M059J (cell line): ENCODE measurements at places on chromosomes 1 and 21. TPM values are rescaled to one million over a fixed set of nuclear protein-coding genes. Genes with fewer than 3 reads are reported as not detected.

The HPCA gene
- 0.07 TPM in 1 of 2 replicates, not detected in the other for total RNA-seq

The BLZF1 gene
- total RNA-seq: 58.4 and 58.8 TPM in 2 replicates

The PADI2 gene
- total RNA-seq: 0.12 and 1.3 TPM in 2 replicates

The KCNE1 gene
- 0.32 TPM in 1 of 2 replicates, not detected in the other for total RNA-seq

The ABCG1 gene
- not detected in 2 replicates for total RNA-seq

The PPFIA4 gene
- total RNA-seq: 2.5 and 12.1 TPM in 2 replicates

The NR1I3 gene
- total RNA-seq: not detected in 2 replicates

The PTGFRN gene
- total RNA-seq: 61.9 and 144 TPM in 2 replicates

The MAB21L3 gene
- total RNA-seq: 0.10 TPM in 1 of 2 replicates, not detected in the other

The OR14A16 gene
- not detected in 2 replicates for total RNA-seq

The GBP4 gene
- 13.5 and 22.2 TPM in 2 replicates for total RNA-seq

- DNase-seq: no peak
These were observed 258.1 kb downstream of the HHAT start for GRCh38 chr1:210586771-210587170.

- DNase-seq: no peak
These were observed 889.0 kb upstream of the ADGRL4 start for GRCh38 chr1:79895573-79895972.

GRCh38 chr1:187306710-187307415 is 478.1 kb downstream of the PLA2G4A start:
- DNase-seq: peak; percentile 18

- peak; percentile 96 for DNase-seq
These were observed 180.4 kb downstream of the FGGY start for GRCh38 chr1:59477286-59477685.

DNA sequence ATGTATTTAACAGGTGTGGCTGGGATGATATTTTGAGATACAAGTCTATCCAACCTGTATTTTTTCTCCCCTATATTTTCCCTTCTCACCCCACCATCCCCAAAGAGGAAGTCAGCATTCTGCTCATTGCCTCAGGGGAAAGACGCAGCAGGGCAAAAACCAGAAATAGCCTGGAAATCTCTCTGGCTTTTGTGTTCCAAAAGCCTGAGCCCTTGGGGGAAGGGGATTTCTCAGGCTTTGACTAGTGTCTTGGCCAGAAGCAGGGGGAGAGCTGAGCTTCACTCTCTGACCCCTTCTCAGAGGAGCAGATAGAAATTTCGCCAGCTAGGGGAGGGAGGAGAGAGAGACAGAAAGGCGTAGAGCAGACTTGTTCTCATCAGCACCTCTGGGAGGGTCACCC is 244.7 kb downstream of the RRAGC start:
- DNase-seq: no peak

DNA sequence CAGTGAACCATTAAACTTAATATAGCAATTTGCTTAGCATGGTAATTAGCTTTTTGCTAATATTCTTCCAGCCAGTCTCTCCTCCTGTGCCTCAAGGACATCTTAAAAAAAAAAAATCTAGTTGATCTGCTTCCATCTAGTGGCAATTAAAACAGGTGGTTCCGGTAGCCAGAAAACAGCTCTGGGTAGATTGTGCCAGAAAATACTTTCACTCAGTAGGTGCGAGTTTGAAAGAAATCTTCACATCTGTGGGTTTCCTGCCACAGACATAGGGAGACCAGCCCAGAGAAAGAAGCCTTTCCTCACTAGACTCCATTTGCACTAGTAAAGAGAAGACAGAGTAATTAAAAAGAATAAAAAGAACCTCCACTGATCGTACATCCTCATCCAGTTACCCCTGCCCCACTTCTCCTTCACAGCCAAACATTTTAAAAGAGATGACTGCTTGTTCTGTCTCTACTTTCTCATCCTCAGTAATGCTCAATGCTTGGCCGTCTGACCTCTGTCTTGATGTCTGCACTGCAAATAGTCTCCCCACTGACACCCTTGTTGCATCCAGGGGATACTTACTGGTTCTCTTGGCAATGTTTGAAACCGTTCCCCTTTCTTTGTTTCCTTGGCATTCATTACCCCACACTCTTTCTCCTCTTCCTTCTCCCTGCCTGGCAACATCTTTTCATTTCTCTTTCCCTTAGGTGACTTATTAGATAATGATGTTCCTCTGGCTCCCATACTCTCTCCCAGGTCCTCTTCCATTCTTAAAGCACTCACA is 16.9 kb downstream of the SELL start:
- DNase-seq: no peak

DNA sequence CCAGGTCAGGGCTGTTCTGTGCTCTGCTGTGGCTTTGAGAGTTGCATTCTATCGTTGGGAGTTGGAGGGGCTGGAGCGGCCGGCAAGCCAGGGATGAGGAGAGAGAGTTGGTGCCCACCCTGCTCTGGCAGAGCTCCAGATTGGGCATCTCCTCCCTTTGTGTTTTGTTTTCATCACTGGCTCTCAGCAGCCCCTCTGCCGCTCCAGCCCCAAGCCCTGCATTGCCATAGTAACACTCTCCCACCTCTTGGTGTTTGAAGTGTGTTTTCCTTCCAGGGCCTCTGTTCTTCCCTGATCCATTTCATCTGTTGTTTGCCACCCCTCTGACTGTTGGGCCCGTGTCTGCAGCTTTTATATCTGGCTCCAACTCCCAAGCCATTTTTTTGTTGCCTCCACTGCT is 152.7 kb downstream of the URB2 start:
- DNase-seq: no peak

- DNase-seq: no peak
These were observed 84.4 kb upstream of the CXADR start for GRCh38 chr21:17428484-17428869.

GRCh38 chr1:198788561-198789064 is 149.8 kb downstream of the PTPRC start:
- peak; percentile 44 for DNase-seq

DNA sequence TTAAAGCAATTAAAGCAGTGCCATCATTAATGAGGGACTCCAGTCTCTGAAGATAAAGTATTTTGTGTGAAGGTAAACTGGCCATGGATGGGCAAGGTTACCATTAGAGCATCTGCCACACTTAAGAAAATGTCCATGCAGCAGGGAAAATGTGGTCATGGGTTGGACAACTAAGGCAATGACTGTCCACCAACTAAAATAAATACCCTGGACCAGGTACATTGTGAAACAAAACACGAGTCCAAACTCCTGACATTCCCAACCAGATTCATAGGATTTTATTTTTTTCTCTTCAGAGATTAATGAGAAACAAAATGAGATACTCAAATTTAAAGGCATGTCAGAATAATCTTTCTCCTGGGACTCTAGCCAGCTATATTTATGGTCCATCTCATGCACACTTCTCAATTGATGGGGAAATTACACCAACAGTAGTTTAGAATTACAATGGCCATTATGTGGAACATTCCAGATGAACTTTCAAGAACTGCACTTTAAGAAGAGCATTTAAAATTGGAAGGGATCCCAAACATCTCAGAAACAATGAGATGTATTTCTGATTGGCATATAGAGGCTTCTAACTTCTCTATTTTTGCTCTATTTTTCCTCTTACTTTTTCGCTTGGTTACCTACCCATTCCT is 8.1 kb downstream of the GBP7 start:
- no peak for DNase-seq

DNA sequence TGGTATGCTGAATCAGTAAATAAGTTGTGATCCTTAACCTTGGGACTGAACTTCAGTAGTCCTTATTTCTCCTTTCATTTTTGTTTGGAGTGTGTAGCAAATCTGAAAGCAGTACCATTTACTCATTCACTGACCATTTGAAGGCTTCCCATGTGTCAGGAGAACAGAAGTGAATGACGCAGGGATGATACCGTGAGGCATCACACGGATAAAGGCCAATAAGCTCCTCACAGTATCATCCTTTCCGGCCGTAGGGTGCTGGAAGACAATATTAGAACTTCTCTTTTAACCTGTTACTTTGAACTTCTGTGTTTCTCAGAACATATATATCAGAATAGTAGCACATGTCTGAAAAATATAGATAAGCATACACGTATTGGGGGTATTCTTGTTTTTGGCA is 21.3 kb downstream of the BACH1 start:
- no peak for DNase-seq

GRCh38 chr1:244318512-244318911 is 133.2 kb downstream of the ADSS2 start:
- DNase-seq: no peak

- peak; percentile 37 for DNase-seq
These were observed 2.3 kb downstream of the EGLN1 start for GRCh38 chr1:231419738-231420298.

DNA sequence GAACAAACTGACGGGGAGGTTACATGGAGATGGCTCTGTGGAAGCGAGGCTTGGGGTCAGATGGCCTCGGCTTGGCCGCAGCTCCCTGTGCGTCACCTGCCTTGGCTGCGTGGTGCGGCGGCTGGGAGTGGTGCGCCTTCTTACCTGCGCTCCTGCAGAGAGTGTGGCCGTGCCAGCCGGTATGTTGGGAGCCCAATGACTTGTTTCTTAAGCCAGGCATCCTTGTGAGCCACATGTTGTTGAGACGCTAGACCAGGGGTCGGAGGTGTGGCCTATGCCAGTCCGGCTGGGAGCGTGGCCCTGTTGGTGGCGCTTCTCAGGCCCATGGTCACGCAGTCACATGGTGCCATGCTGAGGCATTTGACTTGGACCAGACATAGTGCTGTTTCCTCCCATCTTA is 10.5 kb downstream of the SLX9 start:
- DNase-seq: no peak

GRCh38 chr1:117695796-117696490 is 90.1 kb downstream of the TENT5C start:
- peak; percentile 92 for DNase-seq

- DNase-seq: peak; percentile 98
These were observed 4.4 kb upstream of the C2CD2 start for GRCh38 chr21:41957991-41958766.

GRCh38 chr1:98659879-98660278 is 1.6 kb upstream of the SNX7 start:
- DNase-seq: no peak

- DNase-seq: no peak
These were observed 109.9 kb downstream of the LACTBL1 start for GRCh38 chr1:22862752-22863151.

- no peak for DNase-seq
These were observed 135.1 kb downstream of the RPS6KC1 start for GRCh38 chr1:213186168-213186567.

DNA sequence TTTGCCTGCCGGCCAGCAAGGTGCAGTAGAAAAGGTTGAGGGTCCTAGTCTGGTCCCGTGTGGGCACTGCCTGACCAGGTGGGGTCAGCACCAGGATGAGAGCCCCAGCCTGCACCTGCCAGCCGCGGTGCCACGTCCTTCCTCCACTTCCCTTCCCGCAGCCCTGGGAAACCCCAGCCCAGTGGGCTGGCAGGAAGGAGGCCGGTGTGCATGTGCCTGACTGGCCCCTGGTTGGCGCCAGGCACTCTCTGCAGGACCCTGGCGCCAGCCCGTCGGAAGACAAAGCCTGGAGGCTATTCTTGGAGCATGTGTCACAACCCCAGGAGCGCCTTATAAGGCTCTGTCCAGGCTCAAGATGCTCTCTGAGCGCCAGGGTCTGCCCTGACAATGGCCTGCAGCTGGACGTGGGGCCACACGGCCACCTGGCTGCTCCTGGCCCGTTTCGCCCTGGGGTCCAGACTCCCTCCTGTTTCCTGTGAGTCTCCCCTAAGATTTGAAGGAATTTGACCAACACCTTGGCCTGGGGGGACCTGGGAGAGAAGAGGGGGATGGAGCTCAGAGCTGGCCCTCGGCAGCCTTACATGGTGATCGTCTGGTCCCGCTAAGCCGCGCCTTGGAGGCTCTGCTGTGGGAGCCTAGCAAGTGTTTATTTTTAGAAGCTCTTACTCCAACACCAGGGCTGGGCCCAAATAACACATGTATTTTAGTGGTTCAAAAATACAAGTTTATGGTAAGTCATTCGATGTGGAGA is 31.9 kb upstream of the POFUT2 start:
- peak; percentile 100 for DNase-seq

DNA sequence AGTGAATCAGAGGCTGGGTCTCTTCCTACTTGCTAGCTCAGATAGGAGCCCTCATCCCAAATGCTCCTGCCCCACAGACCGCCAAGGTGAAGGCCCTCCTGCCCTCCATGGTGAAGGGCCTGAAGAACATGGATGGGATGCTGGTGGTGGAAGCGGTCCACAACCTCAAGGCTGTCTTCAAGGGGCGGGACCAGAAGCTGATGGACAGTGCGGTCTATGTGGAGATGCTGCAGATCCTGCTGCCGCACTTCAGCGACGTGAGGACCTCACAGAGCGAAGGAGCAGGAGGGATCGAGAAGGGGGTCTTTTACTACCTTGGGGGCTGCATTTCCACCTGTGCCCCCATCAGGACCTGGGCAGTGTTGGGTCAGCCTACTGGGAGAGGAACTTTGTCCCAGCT is 14.6 kb upstream of the TTC4 start:
- DNase-seq: no peak

- DNase-seq: no peak
These were observed 258.9 kb upstream of the SGIP1 start for GRCh38 chr1:66275083-66275482.

DNA sequence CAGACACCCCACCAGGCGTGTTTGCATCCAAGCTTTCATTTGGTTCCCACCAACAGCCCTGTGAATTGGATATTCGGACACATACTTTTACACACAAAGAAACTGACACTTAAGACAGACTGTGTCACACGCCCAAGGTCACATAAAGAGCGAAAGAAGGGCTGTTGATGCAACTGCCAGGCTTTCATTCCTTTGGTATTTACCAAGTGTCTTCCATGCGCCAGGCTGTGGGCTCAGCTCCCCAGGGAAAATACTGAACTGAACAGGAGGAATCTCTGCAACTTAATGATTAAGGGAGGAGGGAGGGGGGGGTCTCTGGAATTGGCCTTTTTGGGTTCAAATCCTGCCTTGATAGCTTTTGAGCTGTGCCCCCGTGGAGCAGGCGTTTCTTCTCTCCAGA is 122.8 kb downstream of the ACTL8 start:
- DNase-seq: peak; percentile 37

- DNase-seq: no peak
These were observed 1.7 kb downstream of the MRPS6 start for GRCh38 chr21:34075091-34075425.

- DNase-seq: no peak
These were observed 15.5 kb downstream of the RHBDL2 start for GRCh38 chr1:38926091-38926490.

DNA sequence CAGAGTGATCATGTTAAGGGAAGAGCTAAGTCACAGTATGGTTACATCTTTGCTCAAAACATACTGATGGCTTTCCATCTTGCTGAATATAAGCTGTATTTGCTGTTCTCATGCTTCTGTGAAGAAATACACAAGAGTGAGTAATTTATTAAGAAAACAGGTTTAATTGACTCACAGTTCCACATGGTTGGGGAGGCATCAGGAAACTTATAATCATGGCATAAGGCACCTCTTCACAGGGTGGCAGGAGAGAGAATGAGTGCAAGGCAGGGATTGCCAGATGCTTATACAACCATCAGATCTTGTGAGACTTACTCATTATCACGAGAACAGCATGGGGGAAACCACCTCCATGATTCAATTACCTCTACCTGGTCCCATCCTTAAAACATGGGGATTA is 24.4 kb upstream of the RGS5 start:
- no peak for DNase-seq

DNA sequence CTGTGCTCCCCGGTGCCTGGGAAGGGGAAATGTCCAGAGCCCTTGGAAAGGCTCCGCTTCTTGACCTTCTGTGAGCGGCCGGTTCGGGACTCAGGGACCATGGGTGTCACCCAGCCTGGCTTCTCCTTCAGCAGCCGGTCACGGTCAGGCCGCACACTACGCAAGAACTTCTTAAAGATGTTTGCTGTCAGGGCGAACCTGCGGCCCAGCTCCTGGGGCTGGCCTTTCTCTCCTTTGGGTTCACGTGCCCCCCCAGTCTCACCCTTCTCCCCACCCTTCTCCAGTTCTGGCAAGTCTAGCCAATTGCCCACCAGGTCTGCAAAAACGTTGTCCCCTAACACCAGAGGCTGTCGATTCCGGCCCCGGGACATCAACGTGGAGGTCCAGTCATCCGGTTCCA is 12.1 kb downstream of the INKA2 start:
- no peak for DNase-seq
